ENCODE measurements at places on chromosomes 2 and 18. TPM values are rescaled to one million over a fixed set of nuclear protein-coding genes. Genes with fewer than 3 reads are reported as not detected.

Gene HOXD13
- total RNA-seq = 0.07 TPM

DNA sequence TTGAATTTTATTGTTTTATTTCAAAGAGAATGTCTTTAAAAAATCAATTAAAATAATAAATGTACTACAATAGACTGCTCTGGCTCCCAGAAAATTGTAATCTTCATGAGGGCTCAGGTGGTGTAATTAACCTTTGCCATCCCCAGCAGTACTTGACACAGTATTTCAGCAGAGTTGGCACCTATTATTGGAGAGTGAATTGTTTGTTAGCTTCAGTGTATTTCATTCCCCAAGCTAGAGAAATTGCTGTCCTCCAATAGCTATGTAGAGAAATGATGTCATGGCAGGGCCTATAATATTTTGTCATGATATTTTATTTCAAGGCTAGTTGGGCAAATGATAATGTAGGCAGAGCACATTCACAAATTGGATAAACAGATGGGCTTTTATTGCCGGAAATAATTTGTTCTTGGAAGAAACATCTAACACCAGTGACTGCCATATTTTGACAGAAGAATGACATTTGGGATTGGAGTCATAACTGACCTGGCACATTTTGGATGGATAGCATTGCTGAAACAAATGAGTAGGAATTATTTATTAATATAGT is 712.0 kb upstream of the NXPH2 start:
- no peak for DNase-seq

- no peak for DNase-seq
Observed at GRCh38 chr2:162676515-162676914, 162.1 kb downstream of the KCNH7 start.

DNA sequence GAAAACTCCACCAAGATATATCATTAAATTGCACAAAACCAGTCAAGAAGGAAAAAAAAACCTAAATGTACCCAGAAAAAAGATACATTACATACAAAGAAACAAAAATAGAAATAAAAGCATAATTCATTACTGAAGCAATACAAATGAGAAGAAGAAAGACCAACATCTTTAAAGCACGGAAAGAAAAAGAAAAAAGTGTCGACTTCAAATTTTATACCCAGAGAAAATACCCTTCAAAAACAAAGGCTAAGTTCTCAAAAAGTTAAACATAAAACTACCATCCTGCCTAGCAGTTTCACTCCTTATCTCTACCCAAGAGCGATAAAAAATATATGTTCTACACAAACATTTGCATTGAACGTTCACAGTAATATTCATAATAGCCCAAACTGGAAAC is 82.0 kb downstream of the ATAD2B start:
- DNase-seq = no peak

- DNase-seq = no peak
Observed at GRCh38 chr2:189576396-189576795, 4.2 kb downstream of the SLC40A1 start.

Data from H7 (cell line).